ENCODE measurements at places on chromosomes 11 and 22.

DNA sequence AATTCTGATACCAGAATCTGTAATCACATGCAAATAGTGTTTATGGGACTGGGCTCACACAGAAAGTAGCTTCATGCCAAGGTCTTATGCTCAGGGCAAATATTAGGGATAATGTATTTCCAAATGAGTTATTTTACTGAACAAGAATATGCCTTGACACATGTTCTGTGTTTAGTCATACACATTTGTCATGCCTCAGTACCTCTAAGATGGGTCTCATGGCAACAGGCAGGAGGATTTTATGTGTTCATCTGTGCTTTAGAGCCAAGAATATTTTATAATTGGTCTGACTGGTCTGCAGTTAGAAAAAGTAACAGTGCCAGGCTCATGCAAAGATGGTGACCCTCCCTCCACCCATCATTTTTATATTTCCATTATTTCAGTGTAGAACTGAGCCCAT is 49.1 kb downstream of the JAM3 start:
- no peak for DNase-seq

DNA sequence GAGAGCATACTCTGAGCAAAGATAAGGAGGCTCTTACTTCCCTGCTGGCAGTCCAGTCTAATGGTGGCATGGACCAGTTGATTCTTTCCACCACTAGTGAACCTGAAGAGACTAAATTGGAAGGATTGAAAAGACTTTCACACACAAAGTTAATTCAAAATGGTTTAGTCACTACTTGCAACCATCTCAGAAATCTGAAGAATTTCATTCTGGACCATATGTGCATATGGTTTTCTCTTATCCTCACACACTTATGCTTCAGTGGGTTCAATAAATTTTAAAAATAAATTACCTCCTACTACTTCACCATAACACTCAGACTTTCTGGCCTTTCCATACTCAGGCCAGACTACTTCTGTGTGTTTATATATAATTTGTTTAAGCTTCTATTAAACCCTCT is 44.7 kb downstream of the CADM1 start:
- DNase-seq: no peak

- no peak for DNase-seq
These were observed 35.7 kb downstream of the TRIM29 start for GRCh38 chr11:120102050-120102863.

- DNase-seq: no peak
These were observed 13.5 kb downstream of the DHCR7 start for GRCh38 chr11:71434576-71435130.

- DNase-seq: no peak
These were observed 90.7 kb downstream of the RTL6 start for GRCh38 chr22:44407171-44407986.

GRCh38 chr11:1619449-1619848 is 2.5 kb downstream of the KRTAP5-4 start:
- peak; percentile 42 for DNase-seq

Data from breast epithelium (tissue), 4 donors.